ENCODE measurements at places on chromosomes 5 and 9. TPM values are rescaled to one million over a fixed set of nuclear protein-coding genes. Genes with fewer than 3 reads are reported as not detected.

GRCh38 chr9:110065532-110065931 lies 142.4 kb downstream of the C9orf152 start:
- DNase-seq = no peak

DNA sequence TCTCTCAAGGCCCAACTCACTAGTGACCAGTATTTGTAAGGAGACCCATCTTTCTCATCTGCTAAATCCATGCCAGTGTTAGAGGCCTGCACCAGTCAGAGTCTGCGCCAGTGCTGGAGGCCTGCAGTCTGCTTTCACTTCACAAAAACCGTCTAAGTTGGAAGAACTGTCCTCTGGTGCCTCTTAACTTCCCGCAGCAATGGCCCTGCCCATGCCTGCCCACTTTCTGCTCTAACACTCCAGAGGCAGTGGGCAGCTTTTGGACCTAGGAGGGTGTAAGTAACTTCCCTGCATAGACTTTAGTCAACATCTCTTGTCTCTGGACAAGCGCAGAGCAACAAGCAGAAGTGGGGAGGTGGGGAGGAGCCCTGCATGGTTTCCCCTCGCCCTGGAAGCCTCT lies 152.9 kb downstream of the AUH start:
- no peak for DNase-seq

DNA sequence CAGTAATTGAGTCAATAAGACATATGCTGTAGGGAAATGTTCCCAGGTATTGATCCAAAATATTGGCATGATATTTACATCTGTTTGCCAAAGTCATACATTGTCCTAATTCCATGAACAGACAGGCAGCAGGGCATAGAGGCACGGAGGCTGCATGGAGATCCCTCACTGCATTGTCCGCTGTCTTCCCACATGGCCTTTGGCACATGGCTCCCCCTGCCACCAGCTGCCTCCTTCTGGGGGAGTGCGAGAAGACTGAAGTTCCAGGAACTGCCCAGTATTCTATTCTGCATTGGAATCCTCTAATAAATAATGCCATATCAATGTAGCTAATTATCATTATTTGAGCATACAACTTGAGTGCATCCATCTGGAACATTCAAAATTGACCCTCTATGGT lies 269.0 kb downstream of the FBXL7 start:
- DNase-seq = no peak

DNA sequence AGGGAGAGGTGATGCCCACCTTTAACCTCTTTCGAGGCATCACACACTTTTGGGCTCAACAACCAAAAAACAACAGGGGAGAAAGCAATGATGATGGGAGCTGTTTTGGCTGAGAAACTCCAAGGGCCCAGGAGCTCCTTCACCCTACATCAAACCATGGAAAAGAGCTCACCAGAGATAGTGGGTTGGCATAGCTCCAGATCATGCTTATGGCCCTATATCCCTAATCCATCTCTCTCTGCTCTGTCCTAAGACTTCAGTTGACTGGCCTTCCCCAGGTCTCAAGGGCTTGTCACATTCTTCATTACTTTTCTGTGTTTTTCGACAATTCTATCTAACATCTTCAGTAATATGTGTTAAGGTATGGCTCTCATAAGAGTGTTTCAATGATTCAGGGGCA lies 5.7 kb upstream of the CTSL start:
- DNase-seq = no peak

DNA sequence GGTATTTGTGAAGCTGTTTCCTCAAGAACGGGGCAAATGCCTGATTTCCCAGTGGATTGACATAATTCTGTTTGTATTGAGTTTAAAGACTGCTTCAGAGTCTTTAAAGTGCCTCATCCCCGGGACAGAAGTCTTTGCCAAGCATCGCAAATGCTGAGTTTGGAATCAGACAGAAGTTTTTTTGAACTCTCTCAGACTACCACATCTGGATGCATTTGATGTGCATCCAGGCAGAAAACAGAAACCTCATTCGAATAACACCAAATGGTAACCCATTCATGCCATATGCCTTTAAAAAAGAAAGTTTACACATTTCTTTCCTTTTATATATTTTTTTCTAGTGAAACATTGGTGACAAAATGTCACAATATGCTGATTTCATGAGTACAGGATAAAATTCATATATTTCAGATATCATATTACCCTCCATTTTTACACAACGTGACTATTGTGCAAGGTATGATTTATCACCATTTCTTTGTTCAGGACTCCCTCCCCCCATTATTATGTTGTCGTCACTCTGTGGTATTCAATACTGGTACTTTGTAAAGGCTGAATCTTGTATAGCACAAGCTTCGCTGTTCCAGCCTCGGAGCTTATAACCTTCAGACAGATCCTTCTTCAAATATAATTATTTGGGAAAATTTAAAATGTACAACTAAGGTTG lies 91.1 kb downstream of the ZNF608 start:
- no peak for DNase-seq

GRCh38 chr5:178454303-178454702 lies 135.9 kb downstream of the COL23A1 start:
- DNase-seq = no peak

GRCh38 chr5:88818296-88818695 lies 64.7 kb downstream of the MEF2C start:
- no peak for DNase-seq

DNA sequence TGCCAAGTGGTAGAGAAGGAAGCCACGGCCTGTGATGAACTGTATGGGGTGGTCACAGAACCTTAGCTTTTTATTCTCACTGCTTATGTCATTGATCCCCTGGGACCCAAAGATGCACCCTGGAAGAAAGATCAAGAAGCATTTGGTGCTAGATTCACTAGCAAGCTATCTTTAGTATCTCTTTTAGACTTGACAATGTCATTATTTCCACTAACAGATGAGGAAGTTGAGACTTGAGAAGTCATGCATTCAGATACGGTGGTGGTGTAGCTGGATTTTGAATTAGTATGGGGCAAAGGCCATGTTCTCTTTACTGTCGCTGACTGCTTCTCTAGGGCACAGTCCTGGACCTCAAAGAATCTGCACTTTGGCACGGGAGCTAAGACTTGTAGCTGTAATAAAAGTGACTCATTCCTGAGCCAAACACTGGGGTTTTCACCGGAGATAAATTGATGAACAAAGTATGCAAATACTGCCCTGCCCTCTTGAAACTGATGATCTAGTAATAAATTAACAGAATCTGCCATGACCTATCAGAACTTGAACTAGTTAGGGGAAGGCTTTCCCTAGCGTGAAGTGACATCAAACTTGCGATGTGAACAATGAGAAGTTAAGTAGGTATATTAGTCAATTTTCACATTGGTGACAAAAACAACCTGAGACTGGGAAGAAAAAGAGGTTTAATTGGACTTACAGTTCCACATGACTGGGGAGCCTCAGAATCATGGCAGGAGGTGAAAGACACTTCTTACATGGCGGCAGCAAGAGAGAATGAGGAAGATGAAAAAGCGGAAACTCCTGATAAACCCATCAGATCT lies 5.4 kb downstream of the GDA start:
- no peak for DNase-seq

DNA sequence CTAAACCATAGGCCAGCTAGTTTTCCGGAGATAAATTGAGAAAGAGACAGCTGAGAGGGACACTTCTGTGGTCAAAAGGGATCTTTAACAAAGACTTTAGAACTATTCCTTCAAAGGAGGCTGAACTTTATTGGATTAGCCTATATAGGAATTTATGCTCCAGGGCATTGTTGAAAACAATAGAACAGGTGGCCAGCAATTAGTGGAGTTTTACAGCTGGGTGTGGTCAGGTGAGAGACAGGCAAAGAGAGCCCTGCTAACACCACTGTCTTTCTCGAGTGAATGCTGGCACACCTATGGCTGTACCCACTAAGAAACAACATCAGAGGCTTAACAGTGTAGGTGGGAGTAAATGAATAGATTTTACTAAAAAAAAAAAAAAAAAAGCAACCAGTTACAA lies 16.7 kb upstream of the TLR4 start:
- DNase-seq = no peak

DNA sequence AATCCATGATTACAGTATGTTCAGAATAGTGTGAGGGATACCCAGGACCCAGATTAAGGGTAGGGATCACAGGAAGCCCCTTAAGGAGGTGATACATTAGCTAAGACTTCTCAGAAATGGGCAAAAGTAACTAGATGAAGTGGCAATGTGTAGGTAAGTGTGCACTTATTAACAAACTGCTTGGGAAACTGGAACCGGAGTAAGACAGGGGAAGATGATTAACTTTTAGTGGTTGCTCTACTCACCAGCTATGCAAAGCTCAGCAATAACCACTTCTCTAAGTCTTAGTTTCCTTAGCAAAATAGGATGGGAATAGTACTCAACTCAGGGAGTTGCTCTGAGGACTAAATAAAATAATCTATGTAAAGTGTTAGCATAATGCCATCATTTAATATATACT lies 182.2 kb downstream of the MCTP1 start:
- DNase-seq = no peak

DNA sequence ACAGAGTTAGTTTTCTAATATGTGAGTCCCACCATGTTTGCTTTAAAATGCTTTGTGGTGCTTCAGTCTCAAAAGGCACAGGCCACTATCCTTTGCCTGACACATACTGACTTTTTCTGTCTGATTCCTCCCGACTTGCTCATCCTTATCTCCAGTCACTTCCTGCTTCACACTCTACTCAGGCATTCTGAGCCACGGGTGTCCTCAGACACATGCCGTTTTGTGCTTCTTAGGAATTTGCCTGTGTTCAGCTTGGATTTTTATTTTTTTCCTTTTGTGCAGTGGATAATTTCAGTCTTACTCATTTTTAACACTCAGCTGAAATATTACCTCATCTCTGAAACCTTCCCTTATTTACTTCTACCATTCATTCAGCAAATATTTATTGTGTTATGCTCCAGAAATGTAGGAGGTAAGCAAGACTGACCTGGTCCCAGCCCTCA lies 54.1 kb downstream of the MAN2A1 start:
- no peak for DNase-seq

GRCh38 chr9:77212801-77213200 lies 35.5 kb downstream of the VPS13A start:
- DNase-seq = no peak

DNA sequence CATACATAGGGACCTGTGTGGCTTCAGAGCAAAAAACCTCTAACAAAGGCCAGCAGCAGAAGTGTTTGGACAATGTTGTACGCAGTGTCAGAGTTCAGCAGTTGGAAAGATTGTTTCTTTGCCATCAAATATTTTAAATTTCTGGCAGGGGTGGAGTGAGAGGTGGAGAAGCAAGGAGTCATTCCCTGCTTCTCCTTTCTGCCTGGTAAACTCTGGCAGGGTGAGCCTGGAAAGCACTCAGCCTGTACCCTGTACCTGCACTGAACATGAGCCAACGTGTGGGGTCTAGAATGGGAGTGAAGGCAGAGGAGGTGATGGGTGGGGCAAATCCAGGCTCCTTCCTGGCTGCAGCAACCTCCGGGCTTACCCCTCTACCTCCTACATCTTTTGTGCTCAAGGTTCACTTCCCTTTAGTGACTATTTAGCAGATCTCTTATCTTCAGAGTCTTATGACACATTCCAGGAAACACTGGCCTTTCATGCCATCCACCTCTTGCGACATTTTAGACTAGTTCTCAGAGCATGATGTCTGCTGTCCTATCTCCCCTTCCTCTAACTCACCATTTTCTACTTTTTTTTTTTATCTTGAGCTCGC lies 445.0 kb upstream of the PIK3R1 start:
- DNase-seq = peak; percentile 35

DNA sequence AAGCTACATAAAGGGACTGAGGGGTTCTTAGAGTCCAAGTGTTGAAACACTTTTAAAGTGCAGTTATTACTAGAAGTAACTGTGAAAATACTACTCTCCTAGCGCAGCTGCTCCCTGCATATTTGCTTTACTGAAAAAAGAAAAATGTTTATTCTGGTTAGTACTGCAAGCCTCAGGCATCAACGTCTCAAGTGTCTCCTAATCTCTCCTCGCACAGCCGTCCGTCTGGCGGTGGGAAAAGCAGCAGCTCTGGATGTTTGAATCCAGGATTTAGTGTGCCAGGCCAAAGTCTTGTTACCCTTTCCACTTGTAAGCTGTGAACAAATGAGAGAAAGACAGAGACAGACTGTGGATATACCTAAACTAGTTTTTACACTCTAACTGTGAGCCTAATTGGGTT lies 31.1 kb downstream of the RORB start:
- DNase-seq = no peak

DNA sequence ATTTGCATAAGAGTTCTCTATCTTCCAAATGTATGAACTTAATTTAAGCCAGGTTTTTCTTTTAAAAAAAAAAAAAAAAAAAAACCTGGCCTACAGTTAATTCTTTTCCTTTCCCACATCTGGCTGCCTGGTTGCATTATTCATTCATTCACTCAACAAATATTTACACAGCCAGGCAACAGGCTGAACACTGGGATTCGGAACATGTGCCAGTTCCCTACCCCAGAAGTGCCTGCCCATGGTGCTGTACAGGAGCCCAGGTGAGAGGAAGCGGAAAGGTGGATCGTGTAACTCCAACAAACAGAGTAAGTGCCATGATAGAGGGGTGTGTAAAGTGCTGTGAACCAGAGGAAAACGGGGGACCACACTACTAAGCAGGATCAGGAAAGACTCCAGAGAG lies 93.6 kb downstream of the CDK5RAP2 start:
- no peak for DNase-seq

DNA sequence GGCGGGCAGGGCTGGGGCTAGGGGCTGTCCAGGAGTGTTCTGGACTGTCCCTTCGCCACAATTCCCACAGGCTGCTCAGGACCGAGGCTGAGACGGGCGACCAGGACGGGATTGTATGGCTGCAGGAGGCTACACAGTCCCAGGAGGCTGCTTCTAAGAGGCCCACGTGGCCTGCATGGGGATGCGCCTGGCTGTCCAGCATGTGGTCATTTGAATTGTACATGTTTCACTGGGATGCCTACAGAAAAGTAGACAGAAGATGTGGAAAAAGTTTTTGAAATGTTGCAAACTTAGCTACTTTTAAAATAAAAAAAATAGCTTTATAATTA lies 32.6 kb upstream of the SPTLC1 start:
- no peak for DNase-seq

DNA sequence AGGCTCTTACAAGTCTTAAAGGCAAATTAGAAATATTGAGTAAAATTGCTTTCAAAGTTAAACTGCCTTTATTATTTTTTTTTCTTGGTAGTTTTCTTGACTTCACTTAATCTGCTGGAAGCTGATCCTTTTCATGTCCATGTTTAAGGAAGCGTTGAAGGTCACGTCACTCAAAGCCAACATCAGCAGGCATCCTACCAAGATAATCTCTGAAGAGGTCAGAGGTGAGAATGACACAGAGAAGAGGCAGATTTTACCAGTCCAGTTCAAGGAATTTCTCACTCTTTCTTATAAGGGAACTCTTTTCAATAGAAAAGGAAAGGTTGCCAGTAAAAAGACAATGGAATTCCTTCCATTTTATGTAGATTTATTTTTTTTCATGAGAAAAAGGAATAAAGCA lies 259.8 kb downstream of the ANXA1 start:
- no peak for DNase-seq

GRCh38 chr5:171596391-171596878 lies 177.0 kb downstream of the FGF18 start:
- DNase-seq = peak; percentile 91

GRCh38 chr9:92652461-92652860 lies 17.5 kb downstream of the IPPK start:
- DNase-seq = no peak

The SLF1 gene
- 17.4 TPM for total RNA-seq

The CYLC2 gene
- total RNA-seq = not detected

The ANXA1 gene
- total RNA-seq = 241 TPM

The PCDHA1 gene
- not detected for total RNA-seq

The GABRA6 gene
- total RNA-seq = not detected

The COL15A1 gene
- 14.7 TPM for total RNA-seq

The IRX1 gene
- 1.6 TPM for total RNA-seq

The C5orf52 gene
- not detected for total RNA-seq

The ITK gene
- total RNA-seq = 3.6 TPM

The CD274 gene
- total RNA-seq = 3.0 TPM

The GPX3 gene
- total RNA-seq = 2,730 TPM

The FAT2 gene
- total RNA-seq = 0.11 TPM

The LAMC3 gene
- total RNA-seq = 11.1 TPM

Data from thyroid gland (tissue), 4 donors.